ENCODE measurements at places on chromosomes 12 and 14.

DNA sequence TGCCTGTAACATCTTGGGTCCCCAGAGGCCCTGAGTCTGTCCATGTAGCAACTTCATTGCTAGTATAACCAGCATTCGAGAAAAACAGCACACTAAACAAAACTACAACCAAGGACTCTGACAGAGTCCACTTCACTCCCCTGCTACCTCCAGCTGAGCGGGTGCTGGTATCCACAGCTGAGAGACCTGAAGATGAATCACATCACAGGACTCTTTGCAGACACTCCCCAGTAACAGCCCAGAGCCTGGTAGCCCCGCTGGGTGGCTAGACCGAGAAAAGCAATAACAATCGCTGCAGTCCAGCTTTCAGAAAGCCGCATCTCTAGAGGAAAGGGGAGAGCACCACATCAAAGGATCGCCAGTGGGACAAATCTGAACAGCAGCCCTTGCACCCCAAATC lies 9.0 kb upstream of the IQSEC3 start:
- no peak for DNase-seq

DNA sequence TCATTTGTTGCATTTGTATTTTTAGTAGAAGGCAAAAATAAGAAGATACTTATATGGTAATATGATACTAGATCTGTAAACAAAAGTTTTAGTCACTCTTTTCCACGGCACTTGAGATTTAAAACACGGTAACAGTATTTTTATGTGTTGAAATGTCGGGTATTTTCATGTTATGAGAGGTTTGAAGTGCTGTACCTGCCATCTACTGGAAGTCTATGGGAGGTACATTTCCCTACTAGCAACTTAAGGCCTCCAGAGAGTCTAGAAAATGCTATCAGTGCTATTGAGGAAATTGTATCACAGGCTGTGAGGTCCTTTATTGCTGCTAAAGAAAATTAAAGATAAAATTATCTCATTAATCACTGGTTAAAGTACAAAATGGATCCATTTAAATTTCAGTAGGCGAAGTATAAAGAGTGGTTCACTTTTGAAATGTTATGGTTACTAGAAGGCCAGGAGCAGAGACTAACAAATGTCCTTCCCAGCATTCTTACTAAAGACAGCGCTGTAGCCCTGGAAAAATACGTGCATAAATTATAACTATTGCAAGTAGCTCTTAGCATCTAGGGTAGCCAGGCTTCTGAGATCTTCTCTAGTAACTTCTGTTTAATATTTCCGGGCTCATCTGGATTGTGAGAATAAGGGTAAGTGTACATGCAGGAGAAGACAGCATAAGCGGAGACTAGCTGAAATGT lies 77.6 kb upstream of the PRKD1 start:
- no peak for DNase-seq

DNA sequence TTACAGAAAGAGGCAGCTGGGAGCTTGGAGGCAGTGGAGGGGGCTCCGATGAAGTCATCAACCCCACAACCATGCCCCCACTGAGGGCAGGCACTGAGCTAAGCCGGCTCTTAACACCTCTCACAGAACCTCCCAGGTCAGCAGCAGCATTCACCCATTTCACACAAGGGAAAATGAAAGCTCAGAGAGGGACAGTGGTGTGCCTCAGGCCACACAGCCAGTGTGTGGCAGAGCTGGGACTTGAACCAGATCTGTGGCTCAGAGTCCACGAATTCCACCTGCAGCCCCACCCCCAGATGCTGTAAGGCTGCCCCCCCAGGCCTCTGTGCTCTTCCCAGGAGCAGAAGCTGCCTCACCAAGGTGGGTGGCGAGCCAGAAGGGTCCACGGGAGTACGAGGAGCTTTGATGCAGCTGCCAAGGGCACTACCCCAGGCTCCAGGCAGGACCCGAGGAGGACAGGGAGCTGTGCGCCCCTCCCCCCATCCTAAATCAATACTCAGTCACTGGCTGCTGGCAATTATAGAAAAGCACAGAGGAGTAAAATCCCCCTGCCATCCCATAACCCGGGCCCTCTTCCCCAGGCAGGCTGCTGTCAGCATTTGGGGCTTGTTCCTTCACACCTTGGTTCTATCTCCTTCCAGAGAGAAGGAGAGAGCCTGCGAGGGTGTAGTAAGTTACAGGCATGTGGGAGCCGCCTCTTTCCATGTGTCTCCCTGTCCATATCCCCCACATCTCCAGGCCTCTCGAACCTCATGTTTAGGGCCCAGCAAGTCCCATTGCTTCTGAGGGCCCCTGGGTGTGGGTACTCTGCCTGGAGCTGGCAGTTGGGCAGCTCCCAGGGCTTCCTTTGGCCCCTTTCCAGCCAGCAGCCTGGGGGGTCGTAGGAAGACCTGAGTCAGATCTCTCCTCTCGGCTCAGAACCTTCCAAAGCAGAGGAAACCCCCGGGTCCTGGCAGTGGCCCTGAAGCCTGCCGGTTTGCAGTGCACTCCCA lies 47.6 kb downstream of the FAM222A start:
- DNase-seq: peak; percentile 6

- no peak for DNase-seq
These were observed 352 bp downstream of the PHB2 start for GRCh38 chr12:6970096-6970527.

DNA sequence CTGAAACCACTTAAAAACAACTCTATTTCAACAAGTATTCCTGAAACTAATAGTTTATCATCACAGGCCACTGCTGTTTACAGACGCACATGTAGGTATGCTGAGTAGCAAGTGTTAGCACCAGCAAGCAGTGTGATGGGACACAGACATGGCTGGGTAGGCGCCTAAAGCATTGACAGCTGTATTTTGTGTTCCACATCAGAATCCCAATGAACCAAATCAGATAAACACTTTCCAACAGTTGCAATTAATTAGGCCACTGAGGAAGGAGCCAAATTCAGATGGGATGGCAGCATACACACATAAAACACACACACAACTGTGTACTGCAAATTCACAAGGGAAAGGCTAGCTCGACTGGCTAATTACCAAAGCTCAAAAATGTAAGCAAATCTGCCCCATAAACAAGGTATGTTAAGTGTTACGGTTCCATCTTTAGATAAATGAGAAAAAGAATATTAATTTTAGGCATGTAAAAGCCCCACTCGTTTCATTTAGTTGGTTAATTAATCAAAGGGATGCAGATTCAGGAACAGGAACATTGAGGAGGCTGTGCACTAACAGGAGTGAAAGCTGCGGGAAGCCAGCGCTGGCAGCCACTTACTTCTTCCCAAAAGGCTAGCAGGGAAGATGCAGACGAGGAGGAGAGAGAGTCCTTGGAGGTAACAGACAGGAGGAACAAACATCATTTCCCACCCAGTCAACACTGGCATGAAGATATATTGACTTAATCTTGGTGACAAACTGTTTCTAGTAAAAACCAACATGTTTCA lies 33.4 kb downstream of the AMN start:
- no peak for DNase-seq

Measured in activated CD4-positive, alpha-beta memory T cell treated with anti-CD3 and anti-CD28 coated beads for 36 hours (primary cell).